ENCODE measurements at places on chromosomes 13 and 19. TPM values are rescaled to one million over a fixed set of nuclear protein-coding genes. Genes with fewer than 3 reads are reported as not detected.

The KCTD15 gene
- total RNA-seq, result 2.7 TPM

The ERICH4 gene
- not detected for total RNA-seq

The CYP2A7 gene
- total RNA-seq, result not detected

The RFXAP gene
- 9.6 TPM for total RNA-seq

The APBA3 gene
- total RNA-seq, result 42.6 TPM

The TUBB4A gene
- total RNA-seq, result 16.8 TPM

The ZNF583 gene
- 6.0 TPM for total RNA-seq

The GTPBP3 gene
- total RNA-seq, result 32.4 TPM

The CDC42EP5 gene
- total RNA-seq, result not detected

The RPL18A gene
- 4,404 TPM for total RNA-seq

The GNA15 gene
- total RNA-seq, result 0.80 TPM

The ZNF541 gene
- total RNA-seq, result not detected
